ENCODE measurements at places on chromosomes 1 and 21.

DNA sequence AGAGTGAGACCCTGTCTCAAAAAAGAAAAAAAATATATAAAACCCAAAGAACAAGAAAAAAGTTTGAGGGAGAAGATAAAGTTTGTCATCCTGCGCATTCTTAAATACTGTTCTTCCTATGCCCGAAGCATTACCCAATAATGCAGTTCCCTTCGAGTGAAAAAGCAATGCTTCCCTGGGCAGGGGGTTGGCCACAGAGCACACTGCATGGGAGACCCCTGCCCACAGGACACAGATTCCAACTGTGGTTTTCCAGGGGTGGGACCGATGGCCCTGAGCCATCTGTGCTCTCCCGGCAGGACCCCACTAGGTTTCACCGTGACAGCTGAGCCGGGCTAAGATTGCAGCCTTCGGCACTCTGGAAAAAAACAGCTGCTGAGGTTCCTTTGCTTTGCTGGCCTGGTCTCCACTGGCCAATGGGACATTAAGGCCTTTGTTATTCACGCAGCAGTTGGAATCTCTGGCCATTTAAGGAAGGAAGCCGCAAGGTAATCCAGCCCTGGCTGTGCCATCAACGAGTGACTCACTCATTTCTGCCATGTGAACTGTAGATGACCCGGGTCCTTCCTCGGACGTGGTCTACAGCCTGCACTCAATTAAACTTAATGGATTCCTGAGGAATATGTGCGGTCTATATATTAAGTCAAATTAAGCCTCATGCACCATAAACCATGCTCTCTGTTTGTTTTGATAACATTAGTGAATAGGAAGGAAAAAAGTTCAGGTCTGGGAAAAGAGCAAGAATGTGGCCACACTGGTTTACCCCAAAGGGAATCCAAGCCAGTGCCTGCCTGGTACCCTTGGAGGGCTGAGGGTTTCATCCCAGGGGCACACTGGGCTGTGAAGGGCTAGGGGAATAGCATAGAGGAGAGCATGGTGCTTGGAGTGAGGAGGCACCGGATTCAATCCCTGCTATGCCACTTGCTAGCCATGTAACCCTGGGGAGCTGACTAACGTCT, 163.2 kb downstream of the ZBTB18 start:
- DNase-seq: no peak

DNA sequence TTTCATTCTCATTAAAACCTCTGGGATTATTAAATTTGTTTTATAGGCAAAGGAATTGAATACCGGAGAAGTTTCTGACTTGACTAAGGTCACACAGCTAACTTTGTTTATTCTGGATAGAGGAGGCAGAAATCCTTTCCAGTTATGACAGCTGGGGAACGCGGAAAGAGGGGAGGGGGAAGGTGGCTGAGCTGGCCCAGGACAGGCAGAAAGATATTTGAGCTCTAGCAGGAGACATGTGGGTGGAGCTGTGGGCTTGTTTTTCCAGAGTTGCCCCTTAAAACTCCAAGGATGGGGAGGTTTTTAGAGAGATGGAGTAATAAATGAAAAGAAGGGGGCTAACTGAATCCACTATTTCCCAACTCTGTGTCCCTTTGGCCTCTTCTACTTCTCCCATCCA, 27.8 kb downstream of the FOXD2 start:
- no peak for DNase-seq

GRCh38 chr1:163271535-163271934, 50.2 kb upstream of the NUF2 start:
- no peak for DNase-seq

GRCh38 chr1:211948377-211948776, 87.0 kb downstream of the INTS7 start:
- no peak for DNase-seq

DNA sequence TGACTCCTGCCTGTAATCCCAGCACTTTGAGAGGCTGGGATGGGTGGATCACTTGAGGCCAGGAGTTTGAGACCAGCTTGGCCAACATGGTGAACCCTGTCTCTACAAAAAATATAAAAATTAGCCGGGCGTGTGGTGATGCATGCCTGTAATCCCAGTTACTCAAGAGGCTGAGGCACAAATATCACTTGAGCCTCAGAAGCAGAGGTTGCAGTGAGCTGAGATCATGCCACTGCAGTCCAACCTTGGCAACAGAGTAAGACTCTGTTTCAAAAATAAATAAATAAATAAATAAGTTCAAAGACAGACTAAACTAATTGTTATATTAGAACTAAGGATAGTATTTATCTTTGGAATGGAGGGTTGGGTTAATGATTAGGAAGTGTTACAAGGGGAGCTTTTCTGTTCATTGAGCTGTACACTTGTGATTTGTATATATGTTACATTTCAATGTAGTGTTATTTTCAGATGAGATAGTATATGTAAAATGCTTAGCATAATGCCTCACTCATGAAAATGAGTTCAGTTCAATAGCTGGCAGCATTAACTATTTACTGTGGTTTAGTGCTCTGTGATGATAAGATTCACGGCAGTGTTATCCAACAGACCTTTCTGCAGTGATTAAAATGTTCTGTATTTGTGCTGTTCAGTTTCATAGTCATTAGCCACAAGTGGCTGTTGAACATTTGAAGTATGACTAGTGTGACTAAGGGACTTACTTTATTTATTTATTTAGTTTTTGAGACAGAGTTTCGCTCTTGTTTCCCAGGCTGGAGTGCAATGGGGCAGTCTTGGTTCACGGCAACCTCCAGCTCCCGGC, 47.7 kb downstream of the OSBPL9 start:
- DNase-seq: no peak

DNA sequence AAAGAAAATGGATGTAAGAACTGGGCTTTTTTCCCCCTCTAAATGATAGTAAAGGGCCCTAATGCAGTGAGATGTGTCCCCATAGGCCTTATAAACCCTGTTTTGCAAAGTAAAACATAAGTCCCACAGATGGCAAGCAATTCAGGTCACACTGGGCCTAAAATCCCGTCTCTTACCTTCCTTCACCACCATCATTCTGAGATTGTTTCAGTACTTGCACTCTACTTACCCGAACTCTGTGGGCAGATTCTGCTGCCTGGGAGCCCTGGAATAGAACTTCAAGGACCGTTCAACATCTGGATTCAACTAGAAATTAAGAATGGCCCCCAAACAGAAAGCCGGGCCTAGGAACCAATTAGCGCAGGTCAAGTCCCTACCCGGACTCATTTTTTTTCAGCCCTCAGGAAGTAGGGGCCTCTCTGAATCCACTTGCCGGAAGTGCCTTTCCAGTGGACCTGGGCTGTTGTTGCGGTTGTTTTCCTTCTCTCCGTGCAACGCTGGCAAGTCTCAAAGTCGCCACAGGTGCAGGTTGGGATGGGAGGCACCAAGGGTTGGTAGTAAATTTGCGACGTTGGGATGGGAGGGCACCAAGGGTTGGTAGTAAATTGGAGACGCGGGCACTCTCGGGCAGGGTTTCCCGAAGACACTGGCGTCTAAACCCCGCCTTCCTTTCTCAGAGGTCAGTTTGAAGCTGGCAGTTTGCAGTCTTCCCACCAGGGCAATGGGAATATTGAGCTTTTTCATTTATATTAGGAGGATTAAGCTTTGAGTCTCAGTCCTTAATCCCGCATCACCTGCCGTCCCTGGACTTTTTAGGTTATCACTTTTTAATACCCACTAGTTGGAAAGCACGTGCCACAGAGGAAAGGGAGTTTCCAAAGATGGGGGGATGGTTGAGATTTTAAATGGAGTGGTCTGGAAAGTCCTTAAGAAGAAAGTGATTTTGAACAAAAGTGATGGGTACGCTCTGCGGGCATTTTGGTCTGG, at the start of gene TMEM69:
Gene TMEM69 (plus strand): TSS at position 428 of the 987 bp plus-strand sequence. CDS start 2,888 bp downstream, outside the sequence.
- DNase-seq: peak; percentile 93

DNA sequence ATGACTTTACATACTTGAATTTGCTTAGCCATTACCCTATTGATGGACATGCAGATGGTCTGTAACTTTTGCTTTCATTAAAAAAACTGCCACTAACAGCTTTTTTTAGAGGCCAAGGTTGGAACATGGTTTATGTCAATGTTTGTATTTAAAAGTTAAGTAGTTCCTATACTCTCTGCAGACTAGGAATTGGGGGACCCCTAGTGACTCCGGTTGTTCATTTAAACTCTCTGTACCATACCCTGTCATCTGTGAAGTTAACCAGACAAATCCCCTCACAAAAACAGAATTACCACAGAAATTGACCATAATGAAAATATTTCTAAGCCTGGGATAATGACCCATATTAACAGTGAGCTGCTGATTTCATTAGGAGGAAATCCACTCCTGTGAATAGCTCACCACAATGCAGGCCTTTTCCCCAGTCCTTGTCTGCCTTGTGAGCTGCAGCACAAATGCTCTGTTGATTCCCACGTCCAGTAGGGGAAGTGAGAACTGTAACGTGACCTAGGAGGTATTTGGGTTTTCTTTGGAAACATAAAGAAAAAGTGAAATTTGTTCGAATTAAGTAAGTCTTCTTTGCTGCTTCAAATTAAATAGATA, 30.2 kb upstream of the CD101 start:
- DNase-seq: no peak

DNA sequence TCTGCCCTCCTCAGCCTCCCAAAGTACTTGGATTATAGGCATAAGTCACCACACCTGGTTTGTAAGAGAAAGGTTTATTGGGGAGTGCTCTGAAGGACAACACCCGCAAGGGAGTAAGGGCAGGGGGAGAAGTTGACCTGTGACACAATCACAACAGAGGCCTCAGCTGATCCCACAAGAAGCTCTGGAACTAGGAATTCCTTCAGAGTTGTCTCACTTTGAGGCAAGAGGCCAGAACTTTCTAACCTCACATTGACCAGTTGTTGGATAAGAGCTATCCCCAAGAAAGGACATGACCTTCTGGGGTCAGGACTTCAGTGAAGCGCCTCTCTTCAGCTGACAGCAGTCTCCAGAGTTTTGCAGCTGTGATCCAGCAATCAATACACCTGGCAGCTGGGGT, 27.4 kb upstream of the RC3H1 start:
- DNase-seq: no peak

GRCh38 chr1:248755517-248755916, at the start of gene LYPD8:
Gene LYPD8, minus strand, starts transcription at chr1:248755759. Its CDS starts 4,678 bp downstream, at chr1:248751081.
- DNase-seq: no peak

DNA sequence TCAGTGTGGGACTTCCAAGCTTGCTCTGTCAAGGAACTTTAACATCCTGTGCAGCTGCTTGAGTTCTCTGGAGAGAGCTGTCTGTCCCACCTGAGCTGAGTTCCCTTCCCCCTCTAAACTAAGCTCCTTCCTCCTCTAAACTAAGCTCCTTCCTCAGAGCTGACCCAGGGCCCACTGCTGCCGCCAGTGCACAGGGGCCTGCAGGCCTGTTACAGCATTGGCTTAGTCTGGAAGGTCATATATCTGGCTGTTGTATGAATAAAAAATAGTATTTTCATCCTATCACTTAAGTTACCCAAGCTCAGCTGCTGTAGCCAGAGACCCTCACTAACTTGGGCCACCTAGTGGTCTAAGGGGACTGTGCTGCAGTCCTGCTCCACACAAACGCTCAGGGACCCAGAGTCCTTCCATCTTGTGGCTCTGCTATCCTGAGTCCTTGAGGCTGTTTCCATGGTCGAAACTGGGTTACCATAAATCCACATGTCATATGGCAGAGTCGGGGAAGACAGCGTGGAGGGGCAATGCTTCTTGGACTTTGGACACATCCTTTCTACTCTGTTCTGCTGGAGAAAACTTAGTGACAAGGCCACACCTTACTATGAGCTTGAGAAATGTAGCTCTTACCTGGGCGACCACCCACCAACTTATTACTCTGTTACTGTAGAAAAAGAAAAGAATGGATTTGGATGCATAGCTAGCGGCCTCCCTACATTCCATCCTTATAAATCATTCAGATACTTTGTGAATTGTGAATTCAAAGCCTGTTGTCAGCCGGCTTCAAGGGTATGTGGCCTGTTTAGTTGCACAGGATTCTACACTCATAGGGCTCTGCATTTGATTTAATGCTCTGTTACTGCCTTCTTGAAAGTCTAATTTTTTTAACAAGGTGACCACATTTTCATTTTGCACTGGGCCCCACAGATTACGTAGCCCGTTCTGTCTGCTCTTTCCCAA, 71.4 kb upstream of the GCLM start:
- peak; percentile 14 for DNase-seq

GRCh38 chr21:31875496-31876015, 2.7 kb downstream of the HUNK start:
- no peak for DNase-seq

DNA sequence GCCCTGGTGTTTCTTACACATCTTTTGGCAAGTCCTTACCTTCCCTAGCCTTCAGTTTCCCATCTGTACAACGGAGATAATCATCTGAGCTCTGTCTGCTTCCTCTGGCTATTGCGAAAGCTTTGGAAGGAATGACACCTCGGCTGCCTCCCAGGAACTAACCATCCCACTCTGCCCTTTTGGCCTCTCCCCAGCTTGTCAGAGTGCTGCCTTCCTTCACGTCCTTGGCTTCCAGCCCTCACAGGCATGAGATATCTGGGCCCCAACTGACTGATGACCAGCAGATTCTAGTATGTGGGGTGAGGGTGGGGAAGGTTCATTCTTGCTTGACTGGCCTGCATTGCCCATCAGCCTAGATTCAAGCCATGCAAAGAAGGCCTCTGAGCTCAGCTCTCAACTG, 253.1 kb upstream of the FGGY start:
- DNase-seq: no peak

DNA sequence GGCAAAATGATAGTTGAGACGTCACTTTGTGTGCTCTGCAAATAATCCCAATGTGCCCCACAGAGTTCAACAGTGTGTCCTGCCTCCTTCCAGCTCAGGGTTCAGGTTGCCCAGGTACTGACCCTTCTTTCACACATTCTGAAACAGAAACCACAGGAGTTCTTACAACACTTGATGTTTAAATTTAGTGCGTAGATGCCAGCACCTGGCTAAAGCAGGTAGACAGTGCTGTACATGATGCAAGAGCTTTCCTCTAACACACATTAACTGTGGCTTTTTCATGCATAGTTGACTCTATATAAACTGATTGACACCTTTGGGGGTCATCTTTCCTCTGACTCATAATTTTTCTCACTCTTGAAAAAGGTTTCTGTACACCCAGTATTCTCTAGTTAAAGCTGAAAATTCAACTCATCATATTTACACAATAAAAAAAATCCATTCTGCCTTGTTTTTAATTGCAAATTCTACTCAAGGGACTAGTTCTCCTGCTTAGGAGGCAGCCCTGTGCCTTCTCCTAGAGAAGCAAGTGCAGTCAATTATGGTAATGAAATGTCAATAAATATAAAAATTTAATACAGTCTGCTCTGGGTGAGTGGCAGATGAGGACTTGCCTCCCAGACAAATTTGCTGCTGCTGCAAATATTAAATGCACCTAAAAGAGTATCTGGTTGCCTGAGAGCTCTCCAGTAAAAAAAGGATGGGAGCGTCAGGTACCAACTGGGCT, 91.4 kb downstream of the NR5A2 start:
- DNase-seq: no peak

- no peak for DNase-seq
Measured at GRCh38 chr1:247419336-247419735, 3.4 kb downstream of the NLRP3 start.

GRCh38 chr1:204331847-204332487, 27.8 kb downstream of the PLEKHA6 start:
- DNase-seq: no peak

- DNase-seq: no peak
Measured at GRCh38 chr1:56535939-56536338, 43.4 kb downstream of the PLPP3 start.

- no peak for DNase-seq
Measured at GRCh38 chr1:37071829-37072228, 37.5 kb upstream of the GRIK3 start.

- DNase-seq: no peak
Measured at GRCh38 chr1:99232172-99232571, 32.1 kb upstream of the PLPPR4 start.
